ENCODE measurements at places on chromosomes 7 and 10.

DNA sequence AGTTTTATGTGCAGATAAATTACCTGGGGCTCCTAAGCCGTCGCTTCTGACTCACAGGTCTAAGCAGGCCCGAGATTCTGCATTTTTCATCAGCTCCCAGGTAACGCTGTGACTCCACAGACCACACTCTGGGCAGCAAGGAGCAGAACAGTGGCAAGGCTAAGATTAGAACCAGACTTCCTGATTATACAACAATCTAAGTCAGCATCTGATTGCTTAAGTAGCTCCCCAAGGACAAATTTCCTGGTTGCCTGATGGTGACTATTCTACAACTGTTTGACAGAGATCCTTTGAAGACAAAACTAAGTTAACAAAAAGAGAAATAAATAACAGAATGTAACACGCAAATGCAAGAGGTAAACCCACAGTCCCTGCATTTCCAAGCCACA lies 69.0 kb downstream of the CREB3L2 start:
- DNase-seq: no peak

GRCh38 chr7:12297283-12298108 lies 86.4 kb downstream of the TMEM106B start:
- DNase-seq: no peak

- DNase-seq: no peak
Measured at GRCh38 chr10:95697429-95697828, 3.7 kb upstream of the TCTN3 start.

DNA sequence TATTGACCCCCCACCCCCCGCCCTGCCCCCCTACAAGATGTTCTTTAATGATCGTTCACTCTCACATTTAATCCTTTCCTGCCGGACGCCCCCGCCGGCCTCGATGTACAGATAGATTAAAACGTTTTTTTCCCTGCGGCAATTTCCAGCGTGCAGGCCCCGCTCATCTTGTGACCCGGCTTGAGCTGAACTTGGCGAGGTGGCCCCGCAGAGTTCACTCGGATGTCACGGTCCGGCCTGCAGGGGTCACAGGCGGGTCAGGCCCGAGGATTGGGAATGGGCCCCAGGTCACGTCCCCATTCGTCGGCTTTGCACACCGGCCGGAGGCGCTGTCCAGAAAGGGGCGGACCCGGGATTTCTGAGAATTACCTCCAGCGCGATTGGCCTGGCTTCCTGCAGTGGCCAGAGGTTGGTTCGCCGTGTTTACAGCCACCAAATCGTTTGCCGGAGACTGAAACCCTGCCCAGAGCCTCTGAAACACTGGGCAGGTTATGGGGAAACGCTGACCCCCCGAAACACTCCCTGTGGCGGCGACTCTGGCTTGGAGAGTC lies 1.9 kb upstream of the CYP26A1 start:
- DNase-seq: no peak

GRCh38 chr10:132206377-132206745 lies 19.6 kb downstream of the DPYSL4 start:
- no peak for DNase-seq

- no peak for DNase-seq
Measured at GRCh38 chr10:90872648-90873020, 860 bp downstream of the RPP30 start.

- DNase-seq: no peak
Measured at GRCh38 chr10:97291357-97292096, 910 bp downstream of the ARHGAP19 start.

- no peak for DNase-seq
Measured at GRCh38 chr7:116165717-116166116, 44.6 kb upstream of the TES start.

- DNase-seq: no peak
Measured at GRCh38 chr10:107059068-107059804, 105.3 kb downstream of the SORCS1 start.

DNA sequence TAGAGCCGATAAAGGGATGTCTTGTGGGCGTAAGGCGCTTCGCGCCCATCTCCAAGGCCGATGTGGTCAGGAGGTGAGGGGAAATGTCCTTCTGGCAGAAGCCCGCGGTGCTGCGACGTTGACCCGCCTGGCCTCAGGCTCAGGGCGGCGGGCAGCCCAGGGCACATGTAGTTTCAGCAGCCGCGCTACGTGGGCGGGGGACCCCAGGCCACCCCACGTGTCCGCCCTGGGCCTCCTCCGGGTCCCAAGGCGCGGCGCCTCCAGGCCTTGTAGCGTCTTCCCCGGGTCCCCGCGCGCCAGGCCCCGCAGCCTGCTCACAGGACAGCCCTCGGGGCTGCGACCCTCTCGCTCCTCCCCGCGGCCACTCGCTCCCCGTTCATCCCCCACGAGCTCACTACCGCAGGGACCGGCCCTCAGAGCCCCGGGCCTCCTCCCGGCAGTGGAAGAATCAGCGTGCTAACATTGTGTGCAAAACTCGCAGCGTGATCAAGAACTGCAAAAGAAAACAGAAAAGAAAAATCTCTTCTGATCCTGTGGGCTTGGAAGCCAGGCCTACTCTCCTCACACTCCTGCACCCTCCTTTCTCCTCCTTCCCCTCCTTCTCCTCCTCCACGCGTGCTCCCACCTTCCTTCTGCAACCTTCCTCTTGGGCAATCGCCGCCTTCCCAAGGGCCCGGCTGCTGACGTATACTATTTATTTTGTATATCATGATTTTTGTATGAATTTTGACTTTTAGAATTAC lies 4.4 kb upstream of the TBX20 start:
- DNase-seq: no peak

DNA sequence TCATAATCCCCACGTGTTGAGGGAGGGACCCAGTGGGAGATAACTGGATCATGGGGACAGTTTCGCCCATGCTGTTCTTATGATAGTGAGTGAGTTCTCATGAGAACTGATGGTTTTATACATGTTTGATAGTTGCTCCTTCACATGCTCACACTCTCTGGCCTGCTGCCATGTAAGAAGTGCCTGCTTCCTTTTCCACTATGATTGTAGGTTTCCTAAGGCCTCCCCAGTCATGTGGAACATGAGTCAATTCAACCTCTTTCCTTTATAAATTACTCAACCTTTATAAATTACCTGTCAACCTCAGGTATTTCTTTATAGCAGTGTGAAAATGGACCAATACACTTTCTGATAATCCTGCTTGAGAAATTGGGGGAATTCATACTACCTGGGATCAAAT lies 80.2 kb downstream of the ZNF37A start:
- DNase-seq: no peak
